ENCODE measurements at places on chromosomes 5 and 9. TPM values are rescaled to one million over a fixed set of nuclear protein-coding genes. Genes with fewer than 3 reads are reported as not detected.

The PLPPR1 gene
- not detected for total RNA-seq

The PCDHB9 gene
- total RNA-seq, result 1.6 TPM

The HTR1A gene
- not detected for total RNA-seq

GRCh38 chr5:69416180-69416579 lies 1.3 kb downstream of the MARVELD2 start:
- DNase-seq, result no peak

DNA sequence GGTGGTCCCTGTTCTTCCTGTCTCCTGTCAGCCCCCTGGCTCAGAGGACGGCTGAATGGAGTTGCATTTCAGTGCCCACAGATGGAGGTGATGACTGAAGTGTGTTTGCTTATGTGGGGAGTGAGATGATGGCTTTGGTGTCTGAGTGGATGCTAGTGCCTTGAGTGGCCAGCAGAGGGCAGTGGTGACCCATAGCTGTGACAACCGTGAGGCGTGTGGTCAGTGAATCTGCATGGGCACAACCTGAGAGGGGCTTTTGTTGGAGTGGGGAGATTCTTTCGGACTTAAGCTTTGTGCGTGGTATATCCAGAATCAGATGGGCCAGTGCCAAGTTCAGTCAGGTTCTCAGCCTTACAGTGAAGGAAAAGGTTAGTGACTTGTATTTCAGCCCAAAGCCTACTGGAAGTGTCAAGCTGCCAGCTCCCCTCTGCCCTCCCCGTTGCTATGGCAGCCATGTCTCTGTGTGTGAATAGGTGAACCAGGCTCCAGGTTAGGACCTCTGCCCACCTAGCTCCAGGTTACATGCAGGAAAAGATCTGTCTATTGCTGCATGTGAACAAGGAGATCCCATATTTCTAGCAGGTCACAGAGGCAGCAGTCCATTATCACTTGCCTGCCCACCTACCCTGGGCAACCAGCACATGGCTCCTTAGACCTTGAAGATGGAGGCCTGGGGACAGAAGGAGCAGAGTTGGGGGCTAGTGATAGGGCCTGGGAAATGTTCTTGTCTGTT lies 14.7 kb upstream of the CXXC5 start:
- DNase-seq, result peak; percentile 88

GRCh38 chr5:55191165-55191564 lies 18.2 kb upstream of the CDC20B start:
- DNase-seq, result no peak

- DNase-seq, result no peak
These were observed 313.5 kb downstream of the PRDM9 start for GRCh38 chr5:23820765-23821471.

DNA sequence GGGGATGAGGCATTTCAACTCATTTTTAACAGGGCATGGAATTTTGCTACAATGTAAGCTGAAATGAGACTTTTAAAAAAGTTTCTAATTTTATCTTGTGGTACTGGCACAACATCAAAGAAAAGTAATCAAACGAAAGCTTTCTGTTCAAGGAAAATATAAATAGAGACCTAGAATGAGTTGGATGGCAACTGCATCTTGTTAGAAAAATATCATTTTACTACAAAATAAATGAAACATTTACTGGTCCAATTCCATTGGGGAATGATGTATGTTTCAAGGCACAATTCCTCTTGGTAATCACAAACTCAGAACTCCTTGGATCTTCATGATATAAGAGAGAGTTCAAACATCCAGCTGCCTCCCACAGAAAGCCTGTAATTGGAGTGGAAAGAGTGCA lies 102.8 kb downstream of the HMHB1 start:
- no peak for DNase-seq

- peak; percentile 20 for DNase-seq
These were observed 243.0 kb upstream of the PTPRD start for GRCh38 chr9:10855847-10856246.

- peak; percentile 92 for DNase-seq
These were observed 64.5 kb upstream of the ERBIN start for GRCh38 chr5:65861830-65862241.

GRCh38 chr9:113148781-113149510 lies 1.9 kb upstream of the SLC31A2 start:
- DNase-seq, result no peak

- no peak for DNase-seq
These were observed 21.5 kb upstream of the TBC1D2 start for GRCh38 chr9:98276907-98277469.

DNA sequence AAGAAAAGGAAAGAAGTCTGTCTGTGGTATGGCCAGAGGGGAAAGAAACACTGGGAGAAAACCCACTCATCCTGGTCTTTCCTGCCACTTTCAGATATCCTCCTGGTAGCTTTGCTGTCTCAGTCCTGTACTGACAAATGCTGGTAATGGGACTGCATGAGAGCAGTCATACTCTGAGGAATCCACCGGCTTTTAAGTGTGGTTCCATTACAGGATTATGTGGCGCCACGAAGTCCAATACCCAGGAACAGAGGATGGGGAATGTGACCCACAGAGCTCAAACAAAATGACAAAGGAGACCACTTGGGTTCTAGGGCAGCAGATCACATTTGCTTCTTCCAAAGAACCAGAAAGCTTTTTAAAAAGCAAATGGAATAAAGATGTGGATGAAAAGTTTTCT lies 26.3 kb upstream of the FBP1 start:
- DNase-seq, result no peak

DNA sequence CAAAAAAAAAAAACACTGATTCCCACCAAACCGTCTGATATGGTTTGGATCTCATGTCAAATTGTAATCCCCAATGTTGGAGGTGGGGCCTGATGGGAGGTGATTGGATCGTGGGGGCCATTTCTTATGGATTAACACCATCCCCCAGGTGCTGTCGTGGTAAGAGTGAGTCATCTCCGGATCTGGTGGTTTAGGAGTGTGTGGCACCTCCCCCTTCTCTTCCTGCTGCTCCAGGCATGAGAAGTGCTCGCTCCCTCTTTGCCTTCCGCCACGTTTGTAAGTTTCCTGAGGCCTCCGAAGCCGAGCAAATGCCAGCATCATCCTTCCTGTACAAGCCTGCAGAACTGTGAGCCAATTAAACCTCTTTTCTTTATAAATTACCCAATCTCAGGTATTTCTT lies 45.2 kb downstream of the HSD17B3 start:
- DNase-seq, result peak; percentile 84

GRCh38 chr5:27403243-27403882 lies 365.0 kb upstream of the CDH9 start:
- DNase-seq, result no peak

DNA sequence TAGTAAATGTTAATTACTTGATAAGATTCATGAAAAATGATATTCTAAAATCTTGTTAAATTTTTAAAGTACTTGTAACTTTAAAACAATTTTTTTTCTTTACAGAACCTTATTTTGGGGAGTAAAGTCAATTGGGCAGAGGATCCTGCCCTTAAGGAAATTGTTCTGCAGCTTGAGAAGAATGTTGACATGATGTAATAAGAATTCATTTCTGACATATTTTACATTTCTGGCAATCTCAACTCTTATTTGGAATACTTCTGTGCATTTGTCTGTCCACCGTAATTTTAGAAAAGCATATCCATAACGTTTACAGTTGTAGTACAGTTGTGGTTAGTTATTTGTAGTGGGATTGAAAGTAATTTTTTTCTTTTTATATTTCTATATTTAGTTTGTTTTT lies 20.2 kb downstream of the CENPH start:
- no peak for DNase-seq

DNA sequence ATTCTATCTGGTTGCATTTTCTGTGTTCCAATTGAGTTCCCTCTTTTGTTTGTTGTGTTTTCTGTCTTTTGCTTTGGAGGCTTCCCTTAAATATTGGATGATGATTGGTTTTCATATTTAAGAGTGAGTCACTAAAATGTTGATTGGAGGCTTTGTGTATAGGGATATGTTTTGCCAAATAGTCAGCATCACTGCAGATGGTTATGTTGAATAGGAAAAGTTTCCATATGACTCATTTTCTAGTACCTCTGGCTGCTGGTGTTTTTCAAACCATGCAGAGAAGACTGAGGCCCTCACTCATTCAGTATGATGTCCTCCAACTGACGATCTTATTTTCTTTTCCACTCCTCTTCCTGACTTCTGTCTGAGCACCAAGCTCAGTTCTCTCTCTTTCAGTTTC lies 1290.0 kb downstream of the EFNA5 start:
- DNase-seq, result peak; percentile 44
